Peyer's patch (tissue), 4 donors: ENCODE measurements at places on chromosomes 1 and 21. TPM values are rescaled to one million over a fixed set of nuclear protein-coding genes. Genes with fewer than 3 reads are reported as not detected.

Gene GPR52
- 7.4 TPM for total RNA-seq

Gene DNAH14
- total RNA-seq = 6.5 TPM

DNA sequence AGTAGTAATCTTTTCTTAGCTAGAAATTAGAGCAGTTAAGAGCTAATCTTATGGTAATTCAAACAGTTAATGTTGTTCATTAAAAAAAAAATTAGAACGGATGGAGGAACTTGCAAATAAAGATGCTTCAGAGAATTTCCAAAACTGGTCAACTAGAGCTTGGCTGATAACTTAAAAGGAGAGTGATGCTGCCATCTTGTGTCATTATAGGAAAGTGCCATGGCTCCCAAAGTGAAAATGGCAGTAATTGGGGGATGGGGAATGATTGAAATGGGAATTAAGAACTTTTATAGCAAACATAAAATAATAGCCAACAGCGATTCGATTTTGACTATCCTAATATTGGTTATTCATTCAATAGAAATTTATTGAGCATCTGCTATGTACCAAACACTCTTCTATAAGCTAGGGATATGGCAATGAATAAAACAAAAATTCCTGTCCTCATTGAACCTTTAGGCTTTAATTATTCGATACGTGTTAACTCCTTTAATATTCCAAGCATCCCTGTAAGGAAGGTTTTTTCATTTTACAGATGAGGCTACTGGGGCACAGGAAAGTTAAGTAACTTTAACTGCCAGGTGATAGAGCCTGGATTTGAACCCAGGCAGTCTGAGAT is 5.7 kb upstream of the PLPP3 start:
- DNase-seq = no peak

GRCh38 chr1:193674292-193674944 is 488.0 kb upstream of the B3GALT2 start:
- DNase-seq = no peak

- no peak for DNase-seq
These were observed 57.4 kb upstream of the MTF2 start for GRCh38 chr1:93021539-93022134.

DNA sequence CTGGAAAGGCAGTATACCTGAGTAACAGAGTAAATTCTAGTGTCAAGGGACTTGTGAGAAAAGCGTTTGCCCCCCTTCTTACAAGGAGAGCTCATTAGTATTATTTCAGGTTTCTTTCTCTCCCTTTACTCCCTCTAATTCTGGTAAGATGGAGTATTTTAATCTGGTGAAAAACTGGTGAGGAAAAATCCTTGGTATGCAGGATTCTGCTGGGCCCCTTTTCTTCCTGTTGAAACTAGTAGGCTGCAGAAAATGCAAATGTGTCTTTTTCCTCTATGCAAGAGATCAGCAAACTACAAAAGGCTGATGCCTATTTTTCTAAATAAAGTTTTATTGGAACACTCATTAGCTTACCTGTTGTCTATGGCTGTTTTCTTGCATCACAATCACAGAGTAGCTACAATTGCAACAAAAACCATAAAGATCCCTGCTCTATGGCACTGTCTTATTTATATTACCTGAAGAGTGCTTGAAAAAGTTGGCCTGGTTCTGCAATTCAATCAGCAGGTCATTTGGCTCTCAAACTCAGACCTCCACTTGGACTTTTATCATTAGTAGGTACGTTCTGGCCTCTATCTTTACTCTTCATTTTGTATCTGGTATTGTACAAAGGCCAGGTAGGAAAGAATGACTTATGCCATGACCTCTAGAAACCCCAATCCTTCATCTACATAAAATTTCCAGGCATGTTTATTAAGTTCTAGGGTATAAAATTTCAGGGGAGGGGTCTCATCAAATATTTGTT is 109.6 kb downstream of the AKT3 start:
- no peak for DNase-seq

GRCh38 chr1:119038363-119038762 is 50.2 kb upstream of the TBX15 start:
- DNase-seq = no peak

- DNase-seq = no peak
These were observed 42.9 kb downstream of the EPHB2 start for GRCh38 chr1:22753481-22753971.

GRCh38 chr1:45148209-45148825 is 58.1 kb downstream of the ZSWIM5 start:
- DNase-seq = no peak
